ENCODE measurements at places on chromosomes 11 and 22.

DNA sequence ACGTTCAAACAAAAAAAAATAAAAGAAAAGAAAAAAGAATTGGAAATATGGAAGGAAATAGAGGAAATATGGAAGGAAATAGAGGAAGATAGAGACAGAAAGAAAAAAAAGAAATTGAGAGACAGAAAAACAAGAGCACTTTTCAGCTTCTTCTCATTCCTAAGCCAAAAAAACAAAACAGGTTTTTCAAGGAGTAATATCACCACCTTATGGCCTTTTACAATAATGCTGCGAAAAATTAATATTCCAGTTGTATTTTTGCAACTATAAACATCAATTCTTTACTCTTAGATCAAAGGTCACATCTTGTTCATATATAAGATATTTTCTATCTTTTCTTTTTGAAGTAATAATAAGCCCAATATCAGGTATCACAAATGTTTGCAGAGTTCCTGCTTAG, 328.3 kb downstream of the FAT3 start:
- DNase-seq, result no peak

DNA sequence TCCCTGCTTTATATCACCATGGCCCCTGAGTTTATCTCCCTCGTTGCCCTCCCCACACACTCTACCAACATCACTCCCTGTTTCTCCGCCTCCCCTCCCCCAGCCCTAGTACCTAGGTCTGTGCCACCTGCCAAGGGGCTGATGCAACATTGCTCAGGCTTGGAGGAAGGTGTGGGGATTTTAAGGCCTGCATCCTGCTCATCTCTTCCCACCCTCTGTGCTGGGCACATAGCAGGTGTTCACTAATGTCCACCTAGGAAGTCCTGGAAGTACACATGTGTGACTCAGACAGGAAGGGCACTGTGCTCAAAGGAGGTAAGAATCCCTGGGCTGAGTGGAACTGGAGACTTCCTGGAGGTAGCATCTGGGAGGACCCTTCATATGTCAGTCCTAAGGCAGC, 37.0 kb downstream of the PDE2A start:
- no peak for DNase-seq

- peak; percentile 11 for DNase-seq
These were observed 30.4 kb downstream of the COMMD9 start for GRCh38 chr11:36258730-36259360.

- peak; percentile 67 for DNase-seq
These were observed 518.7 kb downstream of the NTM start for GRCh38 chr11:131889146-131889577.

DNA sequence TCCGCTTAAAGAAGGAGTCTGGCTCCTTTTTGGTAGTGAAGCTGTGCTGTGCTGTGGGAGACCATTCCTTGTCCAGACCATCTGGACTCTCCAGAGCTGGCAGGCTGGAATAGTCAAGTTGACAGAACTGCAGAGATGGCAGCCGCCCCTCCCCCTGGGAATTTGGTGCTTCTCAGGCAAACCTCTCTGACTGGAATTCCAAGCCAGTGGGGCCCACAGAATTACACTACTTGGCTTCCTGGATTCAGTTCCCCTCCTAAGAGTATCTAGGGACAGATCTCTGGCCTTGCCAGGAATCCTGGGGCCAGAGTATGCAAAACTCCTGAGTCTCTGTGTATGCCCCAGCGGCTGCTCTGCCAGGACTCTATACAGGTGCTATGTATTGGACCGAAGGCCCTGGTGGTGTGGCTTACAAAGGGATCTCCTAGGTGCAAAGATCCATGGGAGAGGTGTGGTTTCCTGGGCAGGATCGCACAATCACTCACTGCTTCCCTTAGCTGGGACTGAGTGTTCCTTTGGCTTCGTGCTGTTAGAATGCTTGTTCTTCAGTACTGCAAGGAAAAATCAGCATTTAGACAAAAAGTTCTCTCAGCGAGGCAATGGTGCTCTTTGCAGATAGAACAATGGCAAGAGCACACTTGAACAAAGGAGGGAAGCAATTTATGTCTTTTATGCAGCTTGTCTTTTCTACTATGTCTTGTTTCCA, 86.8 kb downstream of the PRMT3 start:
- DNase-seq, result no peak

DNA sequence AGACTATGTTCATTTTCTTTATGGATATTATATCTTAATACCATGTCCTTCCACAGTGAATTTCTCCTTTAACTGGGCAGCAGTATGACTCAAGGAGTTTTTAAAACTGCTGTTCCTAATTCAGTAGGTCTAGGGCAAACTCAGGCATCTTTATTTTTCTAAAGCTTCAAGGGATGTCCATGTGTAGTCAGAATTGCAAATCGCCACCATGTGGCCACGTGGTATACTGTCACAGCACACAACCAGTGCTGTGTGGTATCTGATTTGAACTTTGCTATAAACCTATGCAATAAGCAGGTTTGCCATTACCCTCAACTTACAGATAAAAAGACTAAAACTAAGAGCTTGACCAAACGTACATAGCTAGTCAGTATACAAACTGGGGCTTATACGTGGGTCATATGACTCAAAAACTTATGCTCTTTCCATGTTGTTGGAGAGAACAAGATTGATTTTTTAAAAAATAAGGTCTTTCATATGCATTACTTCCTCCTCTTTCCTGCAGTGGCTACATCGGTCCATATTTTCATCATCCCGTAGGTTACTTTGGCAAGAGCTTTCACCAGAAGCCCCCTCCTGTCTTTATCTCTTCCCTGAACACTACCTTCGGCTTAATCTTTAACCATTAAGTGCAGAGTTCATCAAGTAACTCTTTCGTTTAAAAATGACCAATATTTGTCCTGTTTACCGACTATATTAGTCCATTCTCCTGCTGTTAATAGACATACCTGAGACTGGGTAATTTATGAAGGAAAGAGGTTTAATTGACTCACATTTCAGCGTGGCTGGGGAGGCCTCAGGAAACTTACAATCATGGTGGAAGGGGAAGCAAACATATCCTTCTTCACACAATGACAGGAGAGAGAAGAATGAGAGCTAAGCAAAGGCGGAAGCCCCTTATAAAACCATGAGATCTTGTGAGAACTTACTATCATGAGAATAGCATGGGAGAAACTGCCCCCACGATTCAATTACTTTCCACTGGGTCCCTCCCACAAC, 8.0 kb upstream of the HTATIP2 start:
- DNase-seq, result peak; percentile 18

DNA sequence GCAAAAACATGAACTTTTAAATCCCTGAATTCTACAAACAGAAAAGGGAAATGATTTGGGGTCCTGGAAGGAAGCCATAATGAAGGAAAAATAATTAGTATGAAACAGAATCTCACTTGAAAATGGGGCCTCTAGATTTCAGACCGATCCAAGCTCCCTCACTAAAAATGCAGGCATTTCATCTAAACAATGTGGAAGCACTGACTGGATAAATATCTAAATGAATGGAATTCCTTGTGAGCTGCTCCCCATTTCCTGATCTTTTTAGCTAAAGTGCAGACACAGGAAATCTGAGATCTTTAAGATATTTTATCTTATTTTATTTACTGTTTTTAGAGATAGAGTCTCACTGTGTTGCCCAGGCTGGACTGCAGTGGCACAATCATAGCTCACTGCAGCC, 1255.8 kb downstream of the LRRC4C start:
- no peak for DNase-seq

GRCh38 chr11:82682003-82682751, 51.5 kb downstream of the FAM181B start:
- peak; percentile 34 for DNase-seq

GRCh38 chr11:36395978-36396736, 100.1 kb downstream of the PRR5L start:
- peak; percentile 4 for DNase-seq

DNA sequence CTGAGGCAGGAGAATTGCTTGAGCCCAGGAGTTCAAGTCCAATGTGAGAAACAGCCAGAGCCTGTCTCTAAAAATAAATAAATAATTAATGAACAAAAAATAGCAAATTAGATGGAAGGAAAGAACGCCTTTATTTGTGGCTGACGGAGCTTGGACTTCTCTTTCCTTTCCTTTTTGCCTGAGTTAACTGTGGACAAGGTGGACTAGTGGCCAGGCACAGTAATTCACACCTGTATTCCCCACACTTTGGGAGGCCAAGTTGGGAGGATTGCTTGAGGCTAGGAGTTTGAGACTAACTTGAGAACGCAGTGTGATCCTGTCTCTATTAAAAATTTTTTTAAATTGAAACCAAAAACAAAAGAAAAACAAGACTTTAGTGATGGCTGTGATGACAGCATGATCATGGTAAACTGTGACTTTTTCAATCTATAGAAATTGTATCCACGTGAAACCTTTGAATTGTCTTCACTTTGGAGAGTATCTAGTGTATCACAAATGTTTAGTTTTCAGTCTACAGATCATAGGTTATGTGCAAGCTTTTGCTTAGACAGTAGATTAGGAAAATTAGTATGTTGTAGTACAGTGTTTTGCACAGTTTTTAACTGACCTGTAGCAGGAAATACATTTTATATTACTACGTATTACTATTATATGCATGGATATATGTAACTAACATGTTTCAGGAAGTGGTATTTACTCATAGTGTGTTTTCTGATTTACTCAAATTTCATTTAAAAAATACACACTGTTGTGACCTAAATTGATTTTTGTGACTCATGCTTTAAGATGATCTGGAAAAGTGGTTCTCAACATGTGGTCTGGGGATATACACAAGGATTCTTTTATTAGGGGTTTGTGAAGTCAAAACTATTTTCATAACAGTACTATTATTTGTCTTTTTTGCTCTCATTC, 42.1 kb downstream of the KDM2A start:
- no peak for DNase-seq

GRCh38 chr11:17207317-17208256, at the start of gene PIK3C2A:
TSS of gene PIK3C2A (minus strand) at chr11:17207986. CDS start at chr11:17169741, 38,245 bp downstream.
- DNase-seq, result peak; percentile 90

DNA sequence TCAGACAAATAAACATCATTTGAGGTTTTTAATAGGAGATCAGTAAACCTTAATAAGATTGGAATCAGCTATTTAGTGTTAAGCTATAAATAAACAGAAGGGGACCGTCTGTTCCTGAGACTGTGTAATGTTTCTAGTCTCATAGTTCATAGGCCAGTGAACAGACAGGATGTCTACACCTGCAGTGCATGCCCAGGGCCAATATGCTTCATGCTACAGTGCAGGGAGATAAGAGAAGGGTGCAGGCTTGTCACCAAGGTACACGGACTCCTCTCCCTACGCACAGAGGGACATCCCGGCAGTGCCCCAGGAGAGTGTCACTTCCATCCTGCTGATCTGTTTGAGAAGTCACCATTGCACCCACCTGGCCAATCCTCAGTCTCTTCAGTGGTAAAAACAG, 148.6 kb downstream of the OPCML start:
- DNase-seq, result no peak

DNA sequence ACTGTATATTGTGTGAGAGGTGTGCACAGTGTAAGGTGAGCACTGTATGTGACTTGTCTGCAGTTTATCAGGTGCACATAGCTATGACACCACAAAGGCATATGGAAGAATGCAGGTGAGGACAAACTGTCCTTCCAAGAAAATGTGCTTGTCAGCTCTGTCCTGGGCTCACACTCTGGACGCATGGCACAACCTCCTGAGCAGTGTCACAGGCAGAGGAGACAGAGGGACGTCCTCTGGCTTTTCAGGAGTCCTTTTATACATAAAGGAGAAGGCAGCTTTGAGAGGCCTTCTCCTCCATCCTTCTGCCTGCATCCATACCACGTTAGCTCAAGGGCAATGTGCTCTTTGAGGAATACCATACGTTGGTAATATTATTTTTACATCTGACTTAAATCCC, 7.5 kb upstream of the MYOD1 start:
- DNase-seq, result no peak

GRCh38 chr11:47907499-47907898, 59.3 kb upstream of the NUP160 start:
- no peak for DNase-seq

- peak; percentile 62 for DNase-seq
These were observed 556 bp downstream of the CRYBB2 start for GRCh38 chr22:25219948-25220442.

DNA sequence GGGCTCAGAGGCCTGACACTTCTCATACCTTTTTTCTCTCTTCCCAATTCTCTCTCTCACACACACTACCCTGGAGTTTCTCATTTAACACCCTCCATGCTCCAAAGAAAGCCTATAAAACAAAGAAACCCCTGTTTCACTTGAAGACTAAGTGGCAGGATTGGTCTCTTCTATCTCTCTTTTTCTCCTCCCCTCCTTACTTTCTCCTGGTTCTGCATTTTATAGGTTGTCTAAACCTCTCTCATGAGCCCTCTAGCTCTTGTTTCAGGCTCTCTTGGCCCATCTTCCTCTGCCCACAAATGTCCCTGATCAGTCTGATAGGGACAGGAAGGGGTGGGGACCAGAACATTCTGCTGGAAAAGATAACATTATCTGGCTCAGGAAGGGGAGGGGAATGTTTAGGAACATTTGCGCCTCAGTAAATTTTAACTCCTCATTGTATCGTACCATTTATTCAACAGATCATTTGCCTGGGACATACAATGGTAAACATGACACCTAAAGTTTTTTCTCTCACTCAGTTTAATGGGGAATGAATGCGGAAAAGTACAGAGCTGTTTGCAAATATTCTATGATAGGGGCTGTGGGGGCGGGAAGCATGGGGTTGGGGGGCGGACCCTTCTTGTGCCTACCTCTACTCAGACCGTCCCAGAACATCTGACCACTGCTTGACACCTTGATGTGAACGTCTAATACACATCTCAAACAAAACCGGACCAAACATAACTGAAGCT, 10.8 kb downstream of the CRYBA4 start:
- DNase-seq, result no peak

DNA sequence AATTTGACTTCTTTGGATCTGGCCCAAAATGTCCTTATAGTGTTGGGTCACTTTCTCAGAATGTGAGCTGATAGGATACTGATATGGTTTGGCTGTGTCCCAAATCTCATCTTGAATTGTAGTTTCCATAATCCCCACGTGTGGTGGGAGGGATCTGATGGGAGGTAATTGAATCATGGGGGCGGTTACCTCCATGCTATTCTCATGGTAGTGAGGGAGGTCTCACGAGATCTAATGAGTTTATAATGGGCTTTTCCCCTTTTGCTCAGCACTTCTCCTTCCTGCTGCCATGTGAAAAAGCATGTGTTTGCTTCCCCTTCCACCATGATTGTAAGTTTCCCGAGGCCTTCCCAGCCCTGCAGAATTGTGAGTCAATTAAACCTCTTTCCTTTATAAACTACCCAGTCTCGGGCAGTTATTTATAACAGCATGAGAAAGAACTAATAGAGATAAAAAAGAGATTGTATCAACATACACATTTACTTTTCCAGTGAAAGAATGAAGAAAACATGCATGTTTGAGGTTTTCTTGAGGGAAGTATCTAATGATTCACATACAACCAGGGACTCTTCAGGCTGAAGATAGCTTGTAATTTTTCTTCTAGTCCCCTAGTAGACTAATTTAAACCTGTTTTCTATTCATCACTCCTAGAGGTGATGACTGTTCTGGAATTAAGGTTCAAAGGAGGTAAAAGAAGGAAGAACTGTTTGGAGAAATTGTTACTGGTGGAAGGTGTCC, 17.3 kb upstream of the CSTF3 start:
- no peak for DNase-seq
